ENCODE measurements at places on chromosomes 7 and 10. TPM values are rescaled to one million over a fixed set of nuclear protein-coding genes. Genes with fewer than 3 reads are reported as not detected.

Gene MOGAT3
- total RNA-seq = not detected

Gene ADARB2
- total RNA-seq = not detected

Gene DYNC1I1
- total RNA-seq = not detected

Gene MSMB
- total RNA-seq = not detected

Gene MACROH2A2
- total RNA-seq = 2.9 TPM

Gene FEZF1
- total RNA-seq = not detected

Gene PSD
- total RNA-seq = 1.6 TPM

Gene GAD2
- total RNA-seq = not detected

Gene LRRN3
- total RNA-seq = 138 TPM

Gene LIPK
- total RNA-seq = not detected

Gene PARP12
- 125 TPM for total RNA-seq

Gene GPR15LG
- not detected for total RNA-seq

Gene SLIT1
- total RNA-seq = 0.77 TPM

Gene NUDT13
- total RNA-seq = 0.86 TPM

Gene SLC29A3
- total RNA-seq = 4.5 TPM

Gene JAKMIP3
- 1.0 TPM for total RNA-seq

Gene SLC26A3
- not detected for total RNA-seq

Gene PON1
- total RNA-seq = not detected

Gene NKX1-2
- total RNA-seq = not detected

Gene SORCS1
- total RNA-seq = not detected

Gene ITPRID1
- total RNA-seq = not detected

Gene FOXI2
- total RNA-seq = not detected

Gene SPDYE16
- 0.25 TPM for total RNA-seq

Gene BUD31
- 92.7 TPM for total RNA-seq

Gene CPEB3
- 1.7 TPM for total RNA-seq

Gene ANXA8L1
- total RNA-seq = 0.86 TPM

Gene CLCN1
- total RNA-seq = not detected

Gene CRPPA
- total RNA-seq = 1.2 TPM

Gene TMEM229A
- not detected for total RNA-seq

Measured in T-helper 2 cell treated with Interferon-gamma antibody and Interleukin-4, amounts not matched to agents 100 ng/mL and 5 ng/mL, for 36 hours (primary cell).